ENCODE measurements at places on chromosomes 1 and 21.

GRCh38 chr1:87208931-87209330 lies 119.7 kb upstream of the LMO4 start:
- DNase-seq = no peak

DNA sequence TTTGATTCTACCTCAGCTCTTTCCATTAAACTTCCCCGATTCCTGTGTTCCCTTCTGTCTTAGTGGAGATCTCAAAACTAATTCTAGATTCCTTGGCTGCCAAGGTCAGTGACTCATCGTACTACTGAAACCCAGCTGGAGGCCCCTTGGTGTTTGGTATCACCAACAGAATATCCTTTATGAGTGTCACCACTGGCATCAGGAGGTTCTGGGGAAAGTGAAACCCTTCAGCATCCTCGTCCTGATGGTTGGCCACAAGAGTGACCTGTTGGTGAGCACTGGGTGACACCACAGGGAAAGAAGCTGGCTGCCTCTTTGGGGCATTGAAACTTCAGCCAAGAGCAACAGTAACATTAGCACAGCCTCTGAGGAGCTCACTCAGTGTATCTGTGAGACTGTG lies 9.6 kb downstream of the RAB42 start:
- DNase-seq = no peak

- no peak for DNase-seq
Observed at GRCh38 chr21:41229509-41230248, 61.7 kb downstream of the BACE2 start.

- DNase-seq = no peak
Observed at GRCh38 chr1:106439475-106439874, 617.0 kb upstream of the PRMT6 start.

DNA sequence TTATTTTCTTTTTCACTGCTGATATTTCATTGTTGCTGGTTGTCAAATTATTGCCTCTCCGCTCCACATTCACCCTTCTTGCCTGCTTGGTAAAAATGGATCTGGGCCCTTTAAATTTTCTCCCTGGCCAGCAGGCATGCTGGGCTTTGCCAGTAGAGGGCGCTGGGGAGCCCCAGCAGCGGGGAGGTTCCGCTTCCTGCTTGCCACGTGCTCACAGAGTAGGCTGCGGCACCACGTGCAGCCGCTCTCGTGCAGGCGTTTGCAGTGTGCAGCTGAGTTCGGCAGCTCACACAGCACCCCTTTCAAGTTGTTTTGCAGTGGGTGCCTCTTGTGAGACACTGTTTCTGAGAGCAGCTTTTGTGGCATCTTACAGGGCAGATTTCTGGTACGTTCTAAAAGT lies at the start of gene ACTL8:
Gene ACTL8, plus strand, starts transcription at position 214 of the 400 bp plus-strand sequence. CDS start 67,676 bp downstream, outside the sequence.
- no peak for DNase-seq

DNA sequence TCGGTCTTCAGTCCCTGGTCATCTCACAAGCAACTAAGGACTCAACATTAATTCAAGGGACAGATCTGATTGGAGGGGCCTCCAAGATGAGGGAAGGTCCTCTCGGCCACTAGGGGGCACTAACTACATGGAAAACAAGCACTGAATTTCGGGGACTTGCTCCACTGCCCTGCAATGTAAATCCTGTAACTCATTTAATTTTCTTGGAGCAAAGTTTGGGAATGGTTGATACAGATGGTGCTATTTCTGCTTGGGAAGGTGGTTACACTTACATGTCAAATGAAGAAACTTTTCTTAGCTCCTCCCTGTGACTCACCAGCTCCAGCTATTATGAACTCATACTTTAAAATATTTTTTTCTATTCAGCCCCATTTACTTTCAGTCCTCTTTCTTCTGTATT lies 97.4 kb upstream of the KCNJ15 start:
- DNase-seq = peak; percentile 42

GRCh38 chr1:175555266-175555665 lies 188.1 kb downstream of the TNR start:
- DNase-seq = no peak

- DNase-seq = no peak
Observed at GRCh38 chr1:192554904-192555303, 20.7 kb upstream of the RGS1 start.

DNA sequence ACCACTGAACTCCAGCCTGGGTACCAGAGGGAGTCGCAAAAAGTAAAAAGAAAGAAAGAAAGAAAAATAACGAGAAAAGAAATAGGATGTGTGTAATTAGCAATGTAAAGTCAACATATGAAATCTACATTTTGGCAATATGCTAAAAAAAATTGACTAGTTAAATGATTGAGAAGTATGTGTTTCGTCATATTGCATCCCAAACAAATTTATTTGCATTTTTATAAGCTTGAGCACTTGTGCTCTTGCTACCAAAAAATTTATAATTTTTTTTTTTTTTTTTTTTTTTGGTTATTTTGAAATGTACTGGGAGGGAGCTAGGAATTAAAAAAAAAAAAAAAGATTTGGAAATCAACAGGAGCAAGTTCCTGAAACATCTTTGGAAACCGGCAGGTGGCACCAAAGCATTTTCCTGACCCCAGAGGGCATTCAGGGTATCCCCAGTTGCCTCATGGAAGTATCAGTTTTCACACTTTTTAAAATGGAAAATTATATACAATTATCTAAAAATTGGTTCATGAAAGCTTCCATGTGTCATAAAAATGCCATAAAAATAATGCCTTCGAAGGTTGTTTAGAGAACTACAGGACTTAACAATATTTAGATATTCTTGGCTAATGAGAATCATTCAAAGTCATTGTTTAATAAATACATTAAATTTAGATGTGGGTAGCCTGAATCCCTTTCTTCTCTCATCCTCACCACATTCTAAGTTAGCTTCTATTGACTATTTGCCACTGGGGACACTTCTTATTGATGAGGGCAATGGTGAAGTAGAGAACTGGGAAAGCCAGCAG lies 4.8 kb upstream of the HEATR1 start:
- no peak for DNase-seq

- DNase-seq = no peak
Observed at GRCh38 chr21:29271927-29272333, 26.8 kb upstream of the BACH1 start.

GRCh38 chr1:24152631-24153494 lies 9.9 kb upstream of the IL22RA1 start:
- no peak for DNase-seq

- no peak for DNase-seq
Observed at GRCh38 chr1:163170331-163170730, 32.4 kb downstream of the RGS5 start.

GRCh38 chr1:10628685-10629084 lies 153.9 kb downstream of the PEX14 start:
- no peak for DNase-seq

DNA sequence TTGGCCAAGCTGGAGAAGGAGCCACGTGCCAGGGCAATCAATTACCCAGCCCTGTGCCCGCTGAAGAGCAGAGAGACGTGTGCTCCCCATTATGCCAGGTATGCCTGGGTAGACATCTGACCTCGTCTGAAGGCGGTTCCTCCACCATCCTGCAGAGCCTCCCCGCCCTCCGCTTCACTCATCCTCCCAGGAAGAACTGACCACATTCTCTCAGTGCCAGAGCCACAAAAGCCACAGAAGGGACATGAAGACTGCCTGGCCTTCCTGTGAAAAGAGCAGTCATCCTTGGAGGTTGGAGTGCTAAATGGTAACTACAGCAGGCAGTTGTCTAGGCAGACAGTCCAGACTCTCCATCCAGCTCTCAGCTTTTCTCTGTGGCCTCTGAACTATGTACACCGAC lies 12.0 kb downstream of the SYT2 start:
- no peak for DNase-seq

GRCh38 chr1:74403606-74404005 lies 108.8 kb downstream of the LRRC53 start:
- no peak for DNase-seq

GRCh38 chr1:248857749-248858095 lies 1.2 kb downstream of the ZNF692 start:
- DNase-seq = no peak

- DNase-seq = no peak
Observed at GRCh38 chr1:24714859-24715520, 30.3 kb upstream of the CLIC4 start.
